ENCODE measurements at places on chromosomes 12 and 14.

DNA sequence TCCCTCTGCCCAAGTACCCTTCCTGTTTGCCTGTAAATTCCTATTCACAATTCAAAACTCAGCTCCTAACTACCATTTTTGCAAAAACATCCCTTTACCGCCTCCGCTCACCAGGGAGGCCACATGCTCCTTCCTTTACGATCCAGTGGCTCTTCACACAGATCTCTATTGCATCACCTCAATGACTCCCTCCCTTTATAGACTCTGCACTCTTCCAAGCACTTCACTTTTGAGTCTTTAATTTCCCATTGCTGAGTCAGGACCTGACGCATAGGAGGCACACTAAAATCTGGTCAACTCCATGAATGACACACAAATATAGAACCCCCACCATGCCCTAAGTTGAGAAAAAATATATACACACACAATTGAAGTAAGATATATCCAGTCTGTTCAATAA lies 45.9 kb downstream of the PPP1R13B start:
- no peak for DNase-seq

GRCh38 chr14:49851813-49852212 lies 775 bp downstream of the NEMF start:
- DNase-seq = no peak

DNA sequence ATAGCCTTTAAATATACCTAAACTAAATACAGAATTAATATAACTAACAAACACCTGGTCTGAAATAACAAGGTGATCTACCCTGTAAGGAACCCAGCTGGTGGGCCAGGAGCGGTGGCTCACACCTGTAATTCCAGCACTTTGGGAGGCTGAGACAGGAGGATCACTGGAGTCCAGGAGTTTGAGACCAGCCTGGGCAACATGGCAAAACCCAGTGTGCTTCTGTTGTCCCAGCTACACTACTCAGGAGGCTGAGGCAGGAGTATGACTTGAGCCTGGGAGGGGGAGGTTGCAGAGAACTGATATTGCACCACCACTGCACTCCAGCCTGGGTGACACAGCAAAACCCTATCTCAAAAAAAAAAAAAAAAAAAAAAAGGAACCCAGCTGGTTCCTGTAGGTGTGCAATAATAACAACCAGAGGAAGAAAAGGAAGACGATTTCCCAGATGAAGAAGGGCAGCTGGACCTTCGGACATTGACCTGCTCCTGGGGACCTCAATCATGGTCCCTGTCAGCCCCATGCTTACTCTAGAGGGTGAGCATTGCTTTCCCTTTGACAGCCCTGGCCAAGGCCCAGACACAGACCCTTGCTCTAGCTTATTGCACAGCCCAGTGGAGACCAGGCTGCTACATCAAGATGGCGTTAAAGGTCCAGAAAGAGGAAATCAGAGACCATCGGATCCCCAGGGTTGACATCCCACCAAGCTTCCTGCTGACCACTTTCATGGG lies 5.4 kb downstream of the FOS start:
- no peak for DNase-seq

DNA sequence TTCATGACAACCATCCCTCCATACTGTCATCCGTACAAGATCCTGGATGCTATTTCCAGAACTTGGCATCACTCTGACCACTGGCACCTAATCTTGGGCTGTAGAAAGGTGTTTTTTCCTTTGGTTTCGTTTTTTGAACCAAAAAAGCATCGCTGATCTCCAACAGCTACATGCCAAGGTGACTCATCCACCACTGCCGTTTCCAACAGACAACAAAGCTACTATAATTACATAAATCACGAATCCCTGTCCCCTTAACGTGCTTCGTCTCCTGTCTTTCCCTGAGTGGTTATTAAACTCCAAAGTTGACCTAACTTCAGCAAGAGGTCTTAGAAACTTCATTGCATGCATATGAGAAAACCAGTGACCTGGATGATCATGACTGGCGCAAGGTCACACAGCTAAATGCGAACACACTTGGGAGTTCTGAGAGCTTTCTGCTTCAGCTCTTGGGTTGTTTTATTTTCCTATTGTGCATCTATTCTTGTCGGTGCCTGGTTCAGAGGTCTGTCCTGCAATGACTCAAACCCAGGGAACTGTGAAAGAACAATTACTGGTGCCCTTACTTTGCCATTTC lies 99.9 kb downstream of the PPM1H start:
- DNase-seq = no peak

GRCh38 chr12:123815968-123816367 lies 53.9 kb downstream of the DNAH10 start:
- no peak for DNase-seq

- DNase-seq = peak; percentile 12
These were observed 142.3 kb downstream of the RBM19 start for GRCh38 chr12:113823816-113824215.
